ENCODE measurements at places on chromosomes 12 and 14.

DNA sequence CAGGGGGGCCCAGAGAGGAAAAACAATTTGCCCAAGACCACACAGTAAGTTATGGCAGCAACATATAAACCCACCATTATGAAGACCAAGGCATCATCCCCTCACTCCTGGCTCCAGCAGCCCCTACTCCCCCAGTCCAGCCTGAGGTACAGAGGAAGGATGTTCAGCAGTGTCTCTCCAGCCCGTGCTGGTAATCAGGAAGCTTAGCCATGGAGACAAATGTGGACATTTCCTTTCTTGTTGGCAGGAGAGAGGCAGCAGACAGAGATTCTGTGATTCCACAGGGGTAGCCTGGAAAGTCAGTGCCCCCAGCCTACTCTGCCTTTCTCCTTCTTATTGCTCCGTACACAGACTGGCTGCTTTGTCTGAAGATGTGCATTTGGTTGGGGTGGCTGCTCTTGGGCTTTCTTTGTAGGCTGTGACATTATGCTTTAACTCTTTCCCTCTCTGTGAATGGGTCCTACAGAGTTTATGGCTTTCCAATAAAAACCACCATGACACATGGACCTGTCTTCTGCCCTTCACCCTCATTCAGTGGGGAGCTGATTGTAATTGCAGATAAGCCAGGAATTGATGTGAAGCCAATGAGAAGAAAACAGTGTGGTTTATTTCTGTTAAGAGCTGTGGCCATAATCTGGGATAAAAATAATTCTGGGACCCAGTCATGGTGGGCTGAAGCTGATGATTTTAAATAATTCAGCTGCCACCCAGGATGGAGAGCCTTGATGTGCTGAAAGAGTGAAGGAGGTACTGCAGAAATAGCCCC is 3.4 kb downstream of the RPH3A start:
- no peak for DNase-seq

DNA sequence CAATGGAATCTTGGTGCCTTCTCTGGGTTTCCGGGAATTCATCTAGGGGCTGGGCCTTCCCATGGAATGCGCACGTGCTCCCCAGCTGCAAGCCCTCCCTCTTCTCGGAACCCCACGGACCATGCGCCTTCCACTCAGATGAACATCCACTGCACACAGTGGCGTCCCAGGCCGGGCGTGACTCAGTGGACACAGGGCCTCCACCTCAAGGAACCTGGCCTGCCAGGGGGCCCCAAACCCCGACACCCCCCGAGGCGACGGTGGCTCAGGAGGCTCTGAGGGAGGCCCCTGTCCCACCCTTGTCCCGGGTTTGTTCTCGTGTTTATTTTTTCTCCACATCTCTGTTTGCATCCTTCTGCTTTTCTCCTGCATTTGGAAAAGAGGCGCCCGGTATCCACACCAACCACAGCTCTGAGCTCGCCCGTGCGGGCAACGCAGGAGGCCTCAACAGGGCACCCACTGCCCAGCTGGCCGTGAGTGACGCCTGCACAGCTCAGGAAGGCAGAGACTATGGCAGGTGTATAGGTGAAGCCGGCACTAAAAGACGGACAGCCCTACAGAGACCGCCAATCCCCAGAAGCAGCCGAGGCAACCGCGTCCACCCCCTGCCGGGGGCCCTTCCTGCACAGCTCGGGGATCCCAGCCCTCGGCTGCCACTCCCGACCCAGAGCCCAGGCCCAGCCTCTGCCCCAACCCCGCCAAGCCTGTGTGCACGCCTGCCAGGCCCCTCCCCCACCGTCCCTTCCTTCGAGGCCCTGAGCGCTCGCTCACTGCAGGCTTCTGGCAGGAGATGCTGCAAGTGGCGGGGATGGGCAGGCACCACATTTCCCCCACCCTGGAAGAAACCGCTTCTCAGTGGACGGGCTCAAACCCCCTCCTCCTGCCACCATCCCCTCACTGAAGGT is 23.8 kb upstream of the GALNT9 start:
- DNase-seq, result no peak

DNA sequence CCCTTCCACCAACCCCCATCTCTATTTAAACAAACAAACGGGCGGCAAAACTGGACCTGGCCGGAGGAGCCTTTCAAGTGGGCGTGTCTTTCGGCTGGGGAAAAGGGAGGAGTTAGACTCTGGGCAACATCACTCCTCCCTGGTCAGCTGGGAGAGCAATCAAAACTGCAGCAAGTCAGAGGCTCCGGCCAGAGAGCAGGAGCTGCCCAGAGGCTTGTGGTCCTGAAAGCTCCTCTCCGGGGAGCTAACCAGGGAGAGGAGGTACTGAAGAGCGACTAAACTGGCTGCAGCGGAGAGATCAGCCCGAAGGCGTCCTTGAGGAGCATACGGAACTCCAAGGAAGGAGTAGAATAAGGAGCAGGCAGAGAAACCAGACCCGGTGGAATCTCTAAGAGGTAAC is at the start of gene NEUROD4:
NEUROD4 (plus strand) TSS at position 191 of the 400 bp plus-strand sequence. CDS start 6,466 bp downstream, outside the sequence.
- no peak for DNase-seq

GRCh38 chr14:76313852-76314251 is 62.1 kb upstream of the ESRRB start:
- no peak for DNase-seq

DNA sequence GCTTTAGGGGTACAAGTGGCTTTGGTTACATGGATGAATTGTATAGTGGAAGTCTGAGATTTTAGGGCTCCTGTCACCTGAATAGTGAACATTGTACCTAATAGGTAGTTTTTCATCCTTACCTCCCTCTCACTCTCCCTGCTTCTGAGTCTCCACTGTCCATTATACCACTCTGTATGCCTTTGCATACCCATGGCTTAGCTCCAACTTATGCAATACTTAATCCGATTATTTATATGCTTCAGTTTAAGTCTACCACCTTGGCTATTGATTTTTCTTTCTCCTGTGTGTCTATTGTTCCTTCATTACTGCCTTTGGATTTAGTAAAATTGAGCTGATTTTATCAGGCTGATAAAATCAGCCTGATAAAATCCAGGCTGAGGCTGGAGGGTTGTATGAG is 30.5 kb upstream of the C12orf71 start:
- DNase-seq, result no peak

- no peak for DNase-seq
Measured at GRCh38 chr14:88612981-88613380, 50.1 kb downstream of the ZC3H14 start.

- DNase-seq, result no peak
Measured at GRCh38 chr14:94787092-94787491, 17.2 kb upstream of the GSC start.

DNA sequence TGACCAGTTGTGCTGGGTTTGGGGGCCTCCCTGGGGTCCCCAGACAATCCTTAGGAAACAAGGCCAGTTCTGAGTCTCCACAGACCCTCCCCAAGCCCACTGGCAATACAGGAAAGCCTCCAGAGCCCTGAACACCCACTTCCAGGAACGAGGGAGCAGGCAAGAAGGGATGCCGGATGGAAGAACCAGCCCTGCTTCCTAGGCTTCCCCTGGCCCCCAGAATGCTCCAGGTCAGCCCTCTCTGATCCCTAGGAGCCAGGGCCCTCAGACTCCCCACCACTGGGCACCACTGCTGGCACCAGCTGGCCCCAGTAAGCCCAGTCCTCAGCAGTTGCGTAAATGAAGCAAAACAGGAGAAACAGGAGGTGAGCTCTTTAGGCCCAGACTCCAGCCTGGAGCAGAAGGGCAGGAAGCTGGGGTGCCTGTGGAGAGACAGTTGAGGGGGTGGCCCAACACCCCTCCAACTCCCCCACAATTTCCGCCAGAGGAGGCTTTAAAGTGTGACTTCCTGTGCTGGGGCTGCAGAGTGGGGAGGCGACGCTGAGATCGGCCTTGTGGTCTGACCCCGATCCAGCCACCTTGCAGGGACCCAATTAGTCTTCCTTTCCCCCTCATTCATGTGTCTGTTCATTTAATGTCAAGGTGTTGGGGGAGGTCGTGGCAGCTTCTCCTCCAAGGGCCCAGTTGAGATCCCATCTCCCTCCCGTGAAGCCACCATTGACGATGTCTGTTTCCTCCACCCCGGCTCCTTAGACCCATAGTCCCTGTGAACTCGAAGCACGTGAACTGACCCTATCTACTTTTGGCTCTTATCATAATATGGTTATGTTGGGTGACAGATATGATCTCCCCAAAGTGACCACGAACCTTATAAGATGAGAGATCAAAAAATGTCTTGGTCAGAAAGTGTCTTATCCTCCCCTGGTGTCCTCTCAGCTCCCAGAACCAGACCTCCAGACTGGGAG is 4.7 kb downstream of the TNFRSF1A start:
- DNase-seq, result no peak

GRCh38 chr12:88865537-88865936 is 285.3 kb upstream of the KITLG start:
- no peak for DNase-seq

GRCh38 chr14:20719777-20720176 is 25.9 kb upstream of the EDDM3A start:
- DNase-seq, result no peak

- DNase-seq, result no peak
Measured at GRCh38 chr14:104550861-104551728, 28.5 kb upstream of the C14orf180 start.
